ENCODE measurements at places on chromosomes 4 and X.

- DNase-seq, result no peak
These were observed 24.8 kb upstream of the RBPJ start for GRCh38 chr4:26296021-26296420.

- peak; percentile 6 for DNase-seq
These were observed 61.4 kb downstream of the WFS1 start for GRCh38 chr4:6331018-6331417.

DNA sequence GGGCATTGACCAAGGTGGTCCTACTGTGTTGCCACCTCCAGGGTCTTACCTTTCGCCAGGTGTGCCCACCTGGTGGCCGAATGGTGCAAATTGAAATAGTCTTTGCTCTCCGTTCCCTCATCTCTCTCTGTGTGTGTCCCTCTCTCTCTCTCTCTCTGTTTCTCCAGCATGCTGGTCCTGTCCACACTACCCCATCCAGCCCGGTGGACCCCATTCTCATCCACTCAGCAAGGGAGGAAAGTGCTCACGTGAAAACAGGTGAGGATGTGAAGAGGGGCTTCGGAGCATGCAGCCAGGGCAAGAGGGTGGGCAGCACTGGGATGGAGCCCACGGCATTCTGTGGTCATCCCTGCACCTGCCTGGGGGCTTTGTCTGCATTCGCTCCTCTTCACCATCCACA lies 150.1 kb downstream of the CRLF2 start:
- DNase-seq, result no peak

DNA sequence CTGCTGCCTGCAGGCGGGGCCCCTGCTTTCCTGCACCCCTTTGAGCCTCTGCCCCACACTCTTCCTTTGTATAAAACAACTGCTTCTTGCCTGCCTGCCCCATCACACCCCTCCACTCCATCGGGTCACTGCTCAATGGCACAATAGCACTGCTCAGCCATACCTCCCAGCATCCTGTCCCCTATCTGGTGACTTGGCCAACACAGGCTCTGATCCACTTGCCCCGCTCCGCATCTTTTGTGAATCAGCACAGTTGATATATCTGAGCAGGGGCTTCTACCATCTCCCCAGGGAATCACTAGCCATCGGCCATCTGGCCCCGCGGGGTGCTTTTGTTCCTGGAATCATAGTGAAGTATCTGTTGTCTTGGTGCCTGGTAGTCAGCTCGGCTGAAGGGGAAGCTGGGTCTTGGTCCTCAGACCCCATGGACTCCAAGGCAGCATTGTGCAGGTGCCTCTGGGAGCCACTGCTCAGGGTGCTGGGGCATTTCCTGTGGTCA lies 45.3 kb downstream of the MAP7D3 start:
- no peak for DNase-seq

GRCh38 chr4:75058486-75058885 lies 125.6 kb downstream of the PARM1 start:
- no peak for DNase-seq

GRCh38 chrX:115564243-115564642 lies 3.3 kb downstream of the PLS3 start:
- no peak for DNase-seq

- no peak for DNase-seq
These were observed 67.7 kb upstream of the C4orf50 start for GRCh38 chr4:6085691-6086628.

DNA sequence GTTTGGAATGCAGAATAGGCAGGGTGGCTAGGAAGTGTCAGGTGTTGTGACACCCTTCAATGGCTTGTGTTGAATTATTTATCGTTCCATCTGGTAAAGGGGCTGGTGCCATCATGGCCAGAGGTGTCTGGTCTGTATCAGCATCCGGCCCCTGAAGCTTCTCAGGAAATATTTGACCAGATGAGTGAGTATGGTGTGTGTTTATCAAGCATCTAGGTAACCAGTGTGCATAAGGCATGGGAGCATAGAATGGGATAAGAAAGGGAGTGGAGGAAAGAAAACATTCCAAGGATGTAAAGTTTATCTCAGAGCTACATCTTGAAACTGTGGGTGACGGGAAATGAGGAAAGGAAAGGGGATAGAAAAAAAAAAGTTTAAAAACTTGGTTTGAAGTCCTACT lies 109.4 kb downstream of the KLHL4 start:
- no peak for DNase-seq

GRCh38 chrX:43813898-43814297 lies 68.4 kb downstream of the MAOB start:
- no peak for DNase-seq

DNA sequence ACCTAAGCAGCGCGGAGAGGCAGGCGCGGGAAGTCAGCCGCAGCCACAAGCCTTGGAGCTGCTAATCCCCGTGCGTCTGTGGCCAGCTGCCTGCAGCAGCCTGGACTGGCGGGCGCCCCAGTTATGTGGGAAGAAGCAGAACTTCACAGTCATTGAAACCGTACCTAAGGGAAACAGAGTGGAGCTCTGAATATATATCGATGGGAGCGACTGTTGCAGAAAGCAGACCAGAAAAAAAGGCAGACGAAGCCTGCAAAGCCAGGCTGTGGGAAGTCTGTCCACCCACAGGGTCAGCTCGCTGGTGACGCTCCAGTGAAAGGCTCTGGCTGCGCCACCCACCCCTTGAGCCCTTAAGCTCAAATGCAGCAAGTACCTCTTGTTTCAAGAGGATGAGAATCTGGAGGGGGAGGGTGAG lies 24.7 kb downstream of the KCNE5 start:
- DNase-seq, result peak; percentile 53

- DNase-seq, result no peak
These were observed 83.8 kb upstream of the STOX2 start for GRCh38 chr4:183821076-183821853.

GRCh38 chr4:2400841-2401609 lies 17.4 kb downstream of the ZFYVE28 start:
- DNase-seq, result no peak

GRCh38 chr4:88757776-88758175 lies 60.1 kb upstream of the NAP1L5 start:
- DNase-seq, result no peak

Data from Right ventricle myocardium superior (tissue), 1 donor.